ENCODE measurements at places on chromosomes 4 and X. TPM values are rescaled to one million over a fixed set of nuclear protein-coding genes. Genes with fewer than 3 reads are reported as not detected.

Gene LRP2BP
- 10.8 TPM for total RNA-seq

Gene HSD17B13
- 0.47 TPM for total RNA-seq

GRCh38 chr4:188701952-188702351 lies 562.7 kb downstream of the TRIML1 start:
- no peak for DNase-seq

DNA sequence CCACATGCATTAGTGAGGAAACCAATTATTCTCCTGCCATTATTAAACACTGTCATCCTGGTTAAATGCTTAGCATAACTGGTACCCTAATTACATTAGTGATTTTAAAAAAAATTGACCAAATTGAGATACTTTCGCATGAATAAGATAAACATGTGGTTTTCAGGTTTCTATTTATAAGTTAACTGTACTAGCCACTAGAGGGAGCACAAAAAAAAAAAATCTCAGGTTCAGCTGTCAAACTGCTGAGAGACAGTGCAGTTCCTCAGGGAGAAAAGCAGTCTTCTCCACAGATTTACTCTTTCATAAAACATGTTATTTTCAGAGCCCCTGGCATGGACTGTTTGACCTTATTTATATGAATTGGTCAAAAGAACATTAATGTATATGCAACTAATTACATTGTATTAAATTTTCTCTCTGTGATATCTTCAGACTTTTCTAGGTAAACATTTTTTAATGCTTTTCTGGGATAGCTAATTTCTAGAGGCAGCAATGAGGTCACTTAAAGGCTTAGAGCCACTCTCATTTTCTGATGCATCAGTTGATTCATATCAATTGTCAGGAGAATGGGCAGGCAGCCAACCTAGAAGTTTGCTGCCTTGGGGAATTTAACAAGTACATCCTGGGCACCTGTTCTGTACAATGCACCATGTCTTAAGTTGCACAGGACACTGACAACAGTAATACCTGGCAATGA lies 167.5 kb downstream of the CDS1 start:
- DNase-seq: no peak

Gene IL2
- not detected for total RNA-seq

- DNase-seq: no peak
Observed at GRCh38 chr4:3364634-3365314, 72.0 kb downstream of the RGS12 start.

Data from occipital lobe (tissue), 3 donors.